ENCODE measurements at places on chromosomes 1 and 21.

GRCh38 chr1:165248969-165249571 is 107.4 kb downstream of the LMX1A start:
- no peak for DNase-seq

DNA sequence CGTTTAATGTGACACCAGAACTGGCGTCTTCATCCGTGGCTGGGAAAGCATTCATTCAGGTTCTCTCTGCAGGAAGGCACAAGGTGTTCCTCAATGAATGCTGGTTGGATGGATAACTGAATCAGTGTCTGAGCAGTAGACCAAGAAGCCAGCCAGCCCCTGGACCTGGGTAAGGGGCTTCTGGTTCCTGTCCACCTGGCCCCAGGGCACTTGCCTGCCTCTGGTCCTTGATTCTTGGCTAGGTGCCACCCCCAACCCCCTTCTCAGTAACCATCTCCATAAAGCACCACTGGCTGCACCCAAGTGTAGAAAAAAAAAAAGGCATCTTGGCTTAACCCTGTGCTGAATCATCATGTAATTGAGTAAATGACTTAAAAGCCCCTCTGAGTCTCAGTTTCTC is 59.1 kb downstream of the KCND3 start:
- no peak for DNase-seq

- DNase-seq = no peak
Observed at GRCh38 chr1:215507119-215507518, 60.0 kb upstream of the KCTD3 start.

GRCh38 chr1:167094690-167095089 is 815 bp downstream of the STYXL2 start:
- no peak for DNase-seq
